ENCODE measurements at places on chromosomes 5 and 9.

DNA sequence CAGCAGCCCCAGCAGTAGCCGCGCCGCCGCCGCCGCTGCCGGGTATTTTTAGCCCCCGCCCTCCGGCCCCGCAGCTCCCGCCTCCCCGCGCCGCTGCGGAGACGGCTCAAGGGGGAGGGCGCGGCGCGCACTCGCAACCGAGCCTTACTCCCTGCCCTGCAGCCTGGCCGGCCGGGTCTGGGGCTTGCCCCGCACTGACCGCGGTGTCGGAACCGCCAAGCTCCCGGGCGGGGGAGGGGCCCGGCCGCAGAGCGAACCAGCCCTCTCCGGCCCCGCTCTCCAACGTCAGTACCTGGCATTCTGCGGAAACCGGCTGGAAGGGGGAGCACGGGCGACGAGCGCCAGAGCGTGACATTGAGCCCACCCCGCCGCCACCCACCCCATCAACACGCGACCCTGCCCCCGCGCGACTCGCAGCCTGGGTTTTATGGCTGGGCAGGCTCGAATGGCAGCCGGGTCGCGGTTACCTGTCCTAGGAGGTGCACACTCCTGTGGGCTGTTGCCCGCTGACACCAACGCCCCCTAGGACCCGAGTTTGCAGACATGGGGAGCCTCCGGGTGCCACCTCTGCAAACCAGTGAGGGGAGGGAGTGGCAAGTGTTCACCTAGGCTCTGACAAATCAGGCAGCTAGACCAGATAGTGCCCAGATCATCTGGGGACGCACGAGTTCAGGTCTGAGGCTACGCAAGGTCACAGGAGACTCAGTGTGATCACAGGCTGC lies at the start of gene ACSL6:
Gene ACSL6, minus strand, starts transcription at position 37 of the 722 bp plus-strand sequence. CDS start 105 bp downstream, outside the sequence.
- no peak for DNase-seq

- no peak for DNase-seq
Measured at GRCh38 chr9:26357803-26358344, 534.7 kb downstream of the CAAP1 start.

GRCh38 chr9:12813960-12814876 lies 39.4 kb downstream of the LURAP1L start:
- DNase-seq: no peak

- no peak for DNase-seq
Measured at GRCh38 chr9:99828417-99829176, 6.9 kb downstream of the NR4A3 start.

GRCh38 chr9:13755551-13755950 lies 476.1 kb upstream of the MPDZ start:
- DNase-seq: no peak

DNA sequence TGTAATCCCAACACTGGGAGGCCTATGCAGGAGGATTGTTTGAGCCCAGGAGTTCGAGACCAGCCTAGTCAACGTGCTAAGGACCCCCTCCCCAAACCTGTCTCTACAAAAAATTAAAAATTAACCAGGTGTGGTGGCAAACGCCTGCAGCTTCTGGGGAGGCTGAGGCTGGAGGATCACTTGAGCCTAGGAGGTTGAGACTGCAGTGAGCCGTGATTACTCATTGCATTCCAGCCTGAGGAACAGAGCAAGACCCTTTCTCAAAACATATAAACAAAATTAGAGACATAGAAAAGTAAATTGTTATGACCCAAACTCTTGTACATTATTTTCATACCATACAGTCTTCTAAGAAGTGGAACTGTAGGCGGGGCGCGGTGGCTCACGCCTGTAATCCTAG lies 1.1 kb downstream of the GPR107 start:
- DNase-seq: no peak

Data from stimulated activated CD8-positive, alpha-beta memory T cell treated with anti-CD3 and anti-CD28 coated beads, Interleukin-7, amount 100 ng/mL, for 1 hour (primary cell).